Lower lobe of right lung (tissue), 2 donors: ENCODE measurements at places on chromosomes 7 and 10. TPM values are rescaled to one million over a fixed set of nuclear protein-coding genes. Genes with fewer than 3 reads are reported as not detected.

SNX10 gene
- total RNA-seq: 85.1 TPM

WDFY4 gene
- 44.4 TPM for total RNA-seq

VAX1 gene
- total RNA-seq: not detected

ZDHHC4 gene
- total RNA-seq: 41.8 TPM
